ENCODE measurements at places on chromosomes 1 and 21.

DNA sequence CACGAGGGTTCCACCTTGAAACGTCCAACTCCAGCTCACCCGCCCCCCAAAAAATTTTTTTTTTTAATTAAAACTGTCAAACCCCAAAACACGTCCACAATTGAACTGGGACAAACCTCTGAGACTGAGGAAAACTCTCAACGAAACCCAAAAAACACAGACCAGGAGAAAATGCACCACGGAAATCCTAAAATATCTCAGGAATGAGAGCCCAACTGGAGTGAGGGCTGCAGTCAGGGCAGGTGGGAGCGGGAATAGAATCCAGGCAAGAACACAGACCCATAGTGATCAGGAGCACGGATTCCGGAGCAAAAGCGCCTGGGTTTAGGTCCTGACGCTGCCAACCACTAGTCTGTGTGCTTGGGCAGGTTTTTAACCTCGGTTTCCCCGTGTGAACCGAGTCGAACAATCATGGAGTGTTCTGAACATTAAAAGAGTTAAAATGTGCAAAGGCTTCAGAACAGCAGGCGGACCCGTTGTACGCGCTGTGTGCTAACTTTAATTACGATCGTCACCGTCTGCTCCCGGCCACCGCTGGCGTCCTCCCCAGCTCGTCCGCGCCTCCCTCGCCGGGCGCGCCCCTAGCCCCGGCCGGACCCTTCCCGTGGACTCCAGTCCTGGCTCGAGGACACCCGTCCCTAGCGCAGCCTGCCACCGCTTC, 624 bp downstream of the ARHGAP29 start:
- no peak for DNase-seq

- no peak for DNase-seq
Measured at GRCh38 chr1:8347635-8348034, 29.7 kb downstream of the SLC45A1 start.

DNA sequence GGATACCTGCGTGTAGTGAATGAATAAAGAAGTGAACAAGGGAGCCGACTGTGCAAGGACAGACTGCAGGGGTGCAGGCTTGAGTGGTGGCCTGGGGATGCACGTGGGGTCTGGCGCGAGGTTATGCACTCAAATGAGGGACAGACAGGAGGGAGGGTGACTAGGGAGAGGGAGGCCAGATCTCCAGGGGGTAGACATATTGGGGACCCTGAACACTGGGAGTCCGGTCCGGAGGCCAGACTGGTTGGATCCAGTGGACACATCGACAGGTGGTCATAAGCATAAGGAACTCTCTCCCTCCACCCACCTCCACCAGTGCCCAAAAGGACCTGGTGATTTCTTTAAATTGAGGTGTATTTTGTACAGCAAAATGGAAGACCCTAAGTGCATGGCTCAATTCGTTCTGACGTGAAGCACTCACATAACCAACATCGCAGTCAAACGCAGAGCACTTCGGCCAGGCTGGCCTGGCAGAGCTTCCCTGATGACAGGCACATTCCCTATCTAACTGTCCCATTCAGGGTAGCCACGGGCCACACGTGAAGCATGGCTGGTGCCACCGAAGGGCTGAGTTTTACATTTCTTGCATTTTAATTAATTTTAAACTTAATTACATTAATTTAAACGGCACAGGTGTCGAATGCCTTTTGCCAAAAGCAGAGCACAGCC, 14.0 kb downstream of the WNT3A start:
- DNase-seq: no peak

DNA sequence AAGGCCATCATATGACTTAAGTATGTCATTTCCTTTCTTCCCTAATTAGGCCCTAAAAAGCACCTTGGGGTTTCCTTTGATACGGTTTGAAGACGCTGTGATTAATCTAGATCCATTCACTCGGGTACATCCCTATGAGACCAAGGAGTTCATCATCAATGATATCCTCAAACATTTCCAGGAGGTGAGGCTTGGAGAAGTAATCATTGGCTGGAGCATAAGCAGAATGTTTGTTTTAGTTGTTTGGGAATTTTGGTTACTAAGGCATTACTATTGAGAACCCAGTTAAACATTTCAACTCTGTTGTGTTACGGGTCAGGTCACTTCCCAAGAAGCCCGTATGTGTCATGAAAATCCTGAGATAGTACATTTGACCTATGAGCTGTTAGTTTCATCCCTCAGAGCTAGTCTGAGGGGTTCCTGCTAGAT, 185.2 kb downstream of the VPS13D start:
- no peak for DNase-seq

GRCh38 chr1:212630158-212630900, 21.8 kb downstream of the ATF3 start:
- peak; percentile 51 for DNase-seq

- DNase-seq: no peak
Measured at GRCh38 chr1:187871177-187871845, 1042.6 kb downstream of the PLA2G4A start.

DNA sequence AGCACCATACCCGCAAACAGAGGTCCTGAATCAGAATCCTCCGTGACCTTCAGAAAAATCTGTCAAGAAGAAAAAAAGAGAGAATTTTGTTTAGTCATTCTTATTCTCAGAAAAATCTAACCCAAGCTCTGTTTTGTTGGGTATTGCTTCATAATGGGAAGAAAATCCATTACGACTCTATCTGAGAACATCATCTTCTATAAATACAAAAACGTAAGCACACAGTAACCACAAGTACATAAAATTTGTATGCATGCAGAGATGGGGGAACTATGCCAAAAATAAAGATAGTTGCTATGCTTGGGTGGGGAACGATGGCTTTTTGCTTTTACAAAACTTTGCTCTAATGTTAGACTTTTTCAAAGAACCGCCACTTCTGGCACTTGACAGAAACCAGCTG, 84.2 kb downstream of the ABCA4 start:
- DNase-seq: no peak

Measured in stimulated activated CD4-positive, alpha-beta T cell treated with anti-CD3 and anti-CD28 coated beads, Interleukin-2, amount 100 ng/mL, for 4 hours (primary cell).